ENCODE measurements at places on chromosomes 4 and X. TPM values are rescaled to one million over a fixed set of nuclear protein-coding genes. Genes with fewer than 3 reads are reported as not detected.

GRCh38 chrX:18885328-18886004 is 98.4 kb downstream of the PHKA2 start:
- DNase-seq, result no peak

- no peak for DNase-seq
These were observed 148.3 kb downstream of the STOX2 start for GRCh38 chr4:184053434-184053833.

DNA sequence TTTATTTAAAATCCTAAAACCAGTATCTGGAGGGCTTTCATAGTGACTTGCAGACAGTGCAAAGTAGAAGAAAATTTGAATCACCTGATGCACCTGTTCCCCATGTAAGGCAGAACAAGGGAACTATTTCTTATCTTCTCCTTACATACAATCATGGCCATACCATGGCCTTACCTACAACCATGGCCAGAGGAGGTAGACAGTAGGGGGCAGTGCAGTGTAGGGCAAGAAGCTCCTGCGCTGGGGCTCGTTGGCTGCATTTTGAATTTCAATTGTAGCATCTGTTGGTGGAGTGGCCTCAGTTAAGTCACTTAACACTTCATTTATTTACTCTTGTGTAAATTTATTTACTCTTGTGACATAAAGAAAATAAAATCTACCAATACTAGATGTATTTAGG is 33.0 kb downstream of the GALNTL6 start:
- peak; percentile 43 for DNase-seq

DNA sequence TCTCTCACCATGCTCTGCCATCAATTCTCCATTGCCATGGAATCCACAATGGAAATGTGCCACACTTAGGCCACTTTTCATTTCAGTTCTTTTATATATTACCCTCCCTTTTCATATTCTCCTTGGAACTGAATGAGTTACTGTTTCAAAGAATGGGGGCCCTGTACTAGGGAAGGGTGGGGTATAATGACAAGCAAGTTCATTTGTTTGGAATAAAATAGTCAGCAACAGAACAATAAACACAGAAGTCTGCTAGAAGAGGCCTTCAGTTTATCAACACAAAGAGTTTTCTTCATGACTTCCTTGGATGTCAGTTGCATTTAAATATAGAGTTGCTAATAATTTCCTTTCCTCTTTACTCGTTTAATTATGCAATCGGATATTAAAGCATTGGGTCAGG is 478.3 kb upstream of the FTHL17 start:
- no peak for DNase-seq

DNA sequence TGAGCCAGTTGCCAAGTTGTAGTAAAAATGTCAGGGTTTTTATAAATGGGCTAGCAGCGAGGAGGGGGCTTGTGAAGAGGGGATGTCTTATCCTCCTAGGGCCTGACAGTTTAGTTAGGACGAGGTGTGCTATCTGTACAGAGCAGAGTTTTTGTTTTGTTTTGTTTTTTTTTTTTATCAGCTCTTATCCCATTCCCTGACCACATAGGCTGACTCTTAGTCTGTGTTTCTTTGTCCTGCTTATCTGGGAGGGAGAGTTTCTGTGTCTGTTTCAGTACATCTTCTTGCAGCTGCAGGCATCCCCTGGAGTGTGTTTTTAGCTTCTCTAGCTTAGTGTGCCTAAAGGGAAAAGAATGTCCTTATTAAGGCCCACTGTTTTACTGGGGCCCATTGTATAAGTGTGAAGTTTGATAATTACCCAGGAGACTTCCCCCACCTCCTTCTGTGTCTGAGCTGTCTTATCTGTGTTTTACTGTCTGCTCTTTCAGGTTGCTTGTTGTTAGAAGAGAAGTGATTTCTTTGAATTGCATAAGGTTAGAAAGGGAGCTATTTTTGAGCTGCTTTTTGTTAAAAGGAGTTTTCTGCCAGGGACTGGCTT is 32.0 kb downstream of the PAGE2 start:
- DNase-seq, result no peak

DNA sequence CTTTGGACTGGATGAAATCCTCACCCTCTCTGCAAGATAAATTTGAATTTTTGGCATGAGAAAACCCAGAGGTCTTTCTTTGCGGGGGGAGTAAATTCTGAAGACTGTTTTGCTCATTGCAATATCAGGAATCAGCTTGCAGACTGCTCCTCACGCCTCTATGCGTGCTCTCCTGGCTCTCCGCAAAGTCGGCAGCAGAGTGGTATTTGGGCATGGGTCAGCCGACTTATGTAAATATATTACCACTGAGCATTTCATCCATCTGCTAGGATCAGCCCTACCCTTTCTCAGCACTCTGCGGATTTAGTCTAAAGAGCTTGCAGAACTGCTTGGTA is 288.0 kb downstream of the ASMT start:
- DNase-seq, result no peak

DNA sequence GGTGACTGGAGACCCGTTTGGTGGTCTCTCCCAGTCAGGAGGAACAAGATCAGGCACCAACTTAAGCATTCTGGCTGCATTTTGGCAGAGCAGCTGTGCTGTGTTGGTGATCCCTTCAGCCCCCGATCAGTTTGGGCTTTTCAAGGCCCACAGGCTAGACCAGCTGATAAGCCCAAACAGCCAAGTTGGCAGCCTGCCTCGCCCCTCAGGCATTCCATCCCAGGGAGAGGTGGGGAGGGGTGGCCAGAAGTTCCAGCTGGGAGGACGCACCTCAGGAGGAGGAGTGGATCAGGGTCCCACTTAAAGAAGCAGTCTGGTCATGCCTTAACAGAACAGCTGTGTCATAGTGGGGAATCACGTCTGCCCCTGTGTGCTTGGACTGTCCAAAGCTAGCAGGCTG is 105.8 kb downstream of the CHIC1 start:
- DNase-seq, result no peak

- no peak for DNase-seq
These were observed 18.1 kb downstream of the PIR start for GRCh38 chrX:15475021-15475420.

DNA sequence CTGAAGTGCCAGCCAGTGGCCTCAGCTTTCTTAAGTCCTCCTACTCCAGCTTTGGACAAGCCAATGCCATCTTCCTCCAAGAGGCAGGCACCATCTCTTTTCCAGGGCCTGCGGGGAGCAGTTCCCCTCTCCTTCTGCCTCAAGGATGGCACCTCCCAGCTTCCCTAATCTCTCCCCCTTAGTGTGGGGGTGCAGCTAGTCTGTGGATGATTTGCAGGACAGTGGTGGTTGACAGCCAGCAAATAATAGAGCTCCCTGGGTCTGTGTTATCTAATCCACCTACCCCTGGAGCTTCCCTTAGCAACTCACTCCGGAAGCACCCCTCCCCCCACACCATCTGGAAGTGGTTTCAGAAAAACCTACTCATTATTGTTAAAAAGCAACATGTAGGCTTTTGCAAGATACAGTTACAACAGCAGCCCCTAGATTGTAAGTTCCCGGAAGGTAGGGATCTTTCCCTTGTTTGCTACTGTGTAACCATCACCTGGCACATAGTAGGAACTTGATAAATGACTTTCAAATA is 247.1 kb downstream of the BCOR start:
- no peak for DNase-seq

DNA sequence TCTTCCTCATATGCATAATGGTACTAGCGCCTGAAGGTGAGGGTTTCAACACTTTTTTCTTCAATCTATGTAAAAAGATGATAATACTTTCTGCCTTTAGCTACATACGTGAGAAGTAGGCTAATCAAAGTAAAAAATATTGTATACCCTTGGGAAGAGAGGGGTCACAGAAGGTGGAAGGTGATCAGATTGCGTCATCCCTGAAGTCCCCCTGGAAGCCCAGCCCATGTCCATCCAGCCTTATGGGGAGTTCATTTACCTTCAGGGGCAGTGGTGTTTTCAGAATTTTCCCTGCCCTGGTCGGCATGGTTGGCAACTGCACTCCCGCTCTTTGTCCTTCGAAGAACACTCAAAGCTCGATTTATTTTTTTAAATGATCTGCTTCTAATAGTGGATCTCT is 84.2 kb downstream of the LNX1 start:
- DNase-seq, result no peak

DNA sequence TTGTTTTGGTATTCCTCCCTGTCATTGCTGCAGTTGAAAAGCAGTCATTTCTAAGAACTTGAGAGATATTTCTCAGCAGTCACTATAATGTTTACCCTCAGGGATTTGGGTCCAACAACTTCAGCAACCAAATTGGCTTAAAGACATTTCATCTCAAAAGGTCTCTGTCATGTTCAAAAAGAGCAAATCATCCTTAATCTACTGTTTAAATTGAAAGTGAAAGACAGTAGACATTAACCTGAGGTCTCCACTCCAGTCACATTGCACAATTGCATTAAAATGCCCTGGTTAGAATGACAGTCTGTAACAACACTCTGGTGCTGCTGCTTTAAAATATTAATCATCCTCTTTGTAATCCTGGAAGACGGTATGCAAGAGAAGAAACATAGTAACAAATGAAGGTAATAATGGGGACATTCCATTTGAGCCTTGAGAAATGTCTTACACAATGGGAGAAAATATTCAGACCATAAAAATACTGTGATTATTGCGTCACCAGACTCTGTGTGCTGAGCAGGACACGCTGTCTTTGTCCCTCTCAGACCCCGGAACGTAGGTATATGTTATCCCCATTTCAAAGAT is 90.2 kb upstream of the UNC5C start:
- DNase-seq, result no peak

DNA sequence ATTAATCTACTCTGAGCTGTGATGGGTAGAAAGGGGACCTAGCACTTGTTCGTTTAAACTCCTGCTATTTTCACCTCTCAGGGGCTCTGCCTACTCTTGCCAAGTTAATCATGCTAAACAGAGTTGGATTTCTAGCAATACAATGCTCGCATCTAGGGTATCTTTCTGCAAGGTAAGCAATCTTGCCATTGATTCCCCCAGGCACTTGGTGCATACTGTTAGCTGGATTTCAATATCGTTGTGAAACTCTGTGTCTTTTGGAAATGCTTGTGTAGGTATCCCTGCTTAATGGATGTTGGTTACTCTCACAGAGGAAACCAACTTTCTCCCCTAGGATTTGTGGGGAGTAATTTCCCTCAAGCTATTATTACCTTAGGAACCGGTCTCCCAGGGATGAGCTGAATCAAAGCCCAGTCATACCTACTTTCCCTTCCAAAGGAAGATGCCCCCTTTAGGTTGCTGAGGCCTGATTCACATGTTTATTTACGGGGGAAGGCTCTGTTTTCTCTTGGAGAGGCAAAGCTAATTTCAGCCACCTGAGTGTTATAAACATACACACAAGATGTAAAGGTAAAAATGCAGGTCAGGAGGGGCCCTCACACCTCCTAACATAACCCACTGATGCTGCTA is 366.8 kb downstream of the FBXW7 start:
- no peak for DNase-seq

FAM184B gene
- 0.17 TPM for total RNA-seq

PNCK gene
- 5.4 TPM for total RNA-seq

NMU gene
- total RNA-seq, result 1.7 TPM

PHF8 gene
- 47.8 TPM for total RNA-seq

LPAR4 gene
- 1.0 TPM for total RNA-seq

PLXNB3 gene
- 0.98 TPM for total RNA-seq
